ENCODE measurements at places on chromosomes 7 and 10.

DNA sequence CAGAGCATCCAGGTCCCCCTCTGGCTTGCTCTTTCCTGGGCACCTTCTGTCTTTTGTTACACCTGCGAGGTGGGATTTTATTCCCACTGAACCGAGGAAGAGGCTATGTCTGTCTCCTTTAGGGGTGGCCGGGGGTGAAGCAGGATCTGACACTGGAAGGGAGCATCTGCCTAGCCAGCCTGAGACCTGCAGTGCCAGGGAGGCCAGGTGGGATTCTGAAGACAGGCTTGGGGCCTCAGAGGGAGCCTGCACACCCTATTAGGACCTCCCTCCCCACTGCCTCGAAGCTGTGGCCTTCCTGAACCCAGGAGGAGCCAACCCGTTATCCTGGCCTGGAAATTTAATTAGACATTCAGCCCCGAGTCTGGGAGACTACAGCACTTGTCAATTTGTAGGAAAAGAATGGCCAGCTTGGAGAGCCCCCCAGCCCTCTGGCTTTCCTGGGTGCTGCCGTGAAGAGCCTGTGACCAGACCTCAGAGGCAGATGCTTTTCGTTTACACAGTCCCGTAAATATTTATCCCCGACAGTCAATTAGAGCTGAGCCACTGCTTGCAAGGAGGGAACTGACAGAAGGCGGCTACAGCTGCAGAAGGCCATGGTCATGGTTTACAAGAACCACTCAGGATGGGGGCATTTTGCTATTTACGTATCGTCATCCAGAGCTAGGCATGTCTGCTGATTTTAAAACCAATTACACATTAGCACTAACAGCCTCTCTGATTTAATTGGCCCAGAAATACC lies 19.7 kb downstream of the CHAT start:
- DNase-seq = no peak

DNA sequence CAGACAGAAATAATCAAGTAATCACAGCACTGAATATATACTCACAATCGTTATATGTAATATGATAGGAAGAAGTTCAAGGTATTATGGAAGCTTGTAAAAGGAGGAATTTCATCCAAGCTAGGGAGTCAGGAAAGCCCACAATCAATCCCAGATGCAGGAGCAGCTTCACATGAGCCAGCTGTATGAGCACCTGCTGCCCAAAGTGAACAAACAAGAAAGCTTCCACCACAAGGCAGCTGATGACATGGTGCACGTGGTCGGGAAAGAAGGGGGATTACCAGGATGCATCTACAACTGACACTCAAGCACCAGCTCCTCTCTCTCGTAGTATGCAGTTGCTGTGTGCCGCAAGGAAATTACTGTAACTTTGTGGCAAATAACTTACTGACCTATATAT lies 225.2 kb downstream of the XPNPEP1 start:
- no peak for DNase-seq

GRCh38 chr7:7771452-7771851 lies 53.0 kb upstream of the RPA3 start:
- no peak for DNase-seq

DNA sequence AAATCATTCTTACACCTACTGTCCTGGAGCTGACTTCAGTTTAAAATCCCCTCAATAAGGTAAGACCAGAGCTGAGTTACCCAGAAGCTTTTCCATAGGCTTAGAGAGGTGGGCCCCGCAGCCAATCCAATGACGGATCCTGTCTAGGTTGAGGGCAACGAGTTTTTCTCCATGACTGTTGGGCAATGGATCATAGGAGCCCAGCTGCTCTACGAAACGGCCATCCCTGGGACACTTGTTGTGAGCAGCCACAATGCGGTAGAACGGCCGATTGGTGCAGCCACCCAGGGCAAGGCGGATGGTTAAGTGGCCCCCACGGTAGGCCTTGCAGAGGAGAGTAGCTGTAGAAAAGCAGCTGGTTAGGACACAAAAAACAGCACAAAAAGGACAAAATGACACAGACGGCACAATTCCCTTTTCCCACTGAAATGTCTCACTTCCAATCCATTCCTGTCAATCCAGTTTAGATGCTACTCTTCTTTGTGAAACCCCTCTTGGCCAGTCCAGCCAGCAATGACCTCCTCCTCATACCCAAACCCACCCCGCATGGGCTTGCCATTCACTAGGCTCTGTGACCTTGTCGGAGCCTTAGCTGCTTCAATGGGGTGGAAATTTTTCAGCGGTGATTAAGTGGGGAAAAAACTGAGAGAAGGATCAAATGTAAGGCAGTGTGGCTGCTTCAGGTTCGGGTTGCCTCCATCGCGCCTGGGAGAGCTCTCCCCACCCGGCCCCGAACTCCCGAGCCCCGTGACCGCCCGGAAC lies 580 bp downstream of the MRPS16 start:
- DNase-seq = no peak

- no peak for DNase-seq
Observed at GRCh38 chr7:5630670-5631069, 150.8 kb downstream of the RNF216 start.

- DNase-seq = no peak
Observed at GRCh38 chr7:35037211-35037525, at the start of gene DPY19L1. Gene DPY19L1, minus strand, starts transcription at chr7:35037485. Its CDS starts 91 bp downstream, at chr7:35037394.

DNA sequence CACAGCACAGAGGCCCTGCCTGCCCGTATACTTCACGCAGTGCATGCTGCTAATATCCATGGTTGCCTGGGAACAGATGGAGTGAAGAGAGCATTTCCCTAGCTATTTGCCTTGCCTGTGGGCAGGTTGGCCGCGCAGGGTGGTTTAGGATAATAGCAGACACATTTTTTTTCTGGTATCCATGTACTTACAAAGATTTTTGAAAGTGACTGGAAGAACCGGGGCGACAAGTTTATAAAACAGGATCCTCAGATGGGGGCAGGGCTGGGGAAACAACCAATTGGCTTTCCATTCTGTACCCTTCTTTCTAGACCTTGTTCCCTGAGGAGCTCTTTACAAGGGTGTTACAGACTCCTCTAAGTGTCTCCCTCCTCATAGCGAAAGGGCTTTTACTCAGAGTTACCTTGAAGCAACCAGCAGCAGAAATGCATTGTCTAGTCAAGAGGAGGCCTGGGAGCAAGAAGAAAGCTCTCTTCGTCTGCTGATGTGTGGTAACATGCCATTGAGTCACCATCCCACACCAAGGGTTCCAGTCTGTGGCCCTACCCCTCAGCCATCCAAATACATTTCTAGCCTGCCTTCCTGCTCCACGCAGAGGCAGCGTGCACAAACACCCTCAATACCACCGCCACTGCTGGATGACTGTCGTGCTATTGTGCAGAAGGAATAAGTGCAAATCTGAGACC lies 31.5 kb downstream of the MTURN start:
- DNase-seq = no peak

GRCh38 chr7:1367501-1368183 lies 91.6 kb downstream of the MICALL2 start:
- DNase-seq = no peak
